ENCODE measurements at places on chromosomes 13 and 19. TPM values are rescaled to one million over a fixed set of nuclear protein-coding genes. Genes with fewer than 3 reads are reported as not detected.

The ADGRE3 gene
- total RNA-seq, result not detected

The KIR2DL3 gene
- total RNA-seq, result not detected

DNA sequence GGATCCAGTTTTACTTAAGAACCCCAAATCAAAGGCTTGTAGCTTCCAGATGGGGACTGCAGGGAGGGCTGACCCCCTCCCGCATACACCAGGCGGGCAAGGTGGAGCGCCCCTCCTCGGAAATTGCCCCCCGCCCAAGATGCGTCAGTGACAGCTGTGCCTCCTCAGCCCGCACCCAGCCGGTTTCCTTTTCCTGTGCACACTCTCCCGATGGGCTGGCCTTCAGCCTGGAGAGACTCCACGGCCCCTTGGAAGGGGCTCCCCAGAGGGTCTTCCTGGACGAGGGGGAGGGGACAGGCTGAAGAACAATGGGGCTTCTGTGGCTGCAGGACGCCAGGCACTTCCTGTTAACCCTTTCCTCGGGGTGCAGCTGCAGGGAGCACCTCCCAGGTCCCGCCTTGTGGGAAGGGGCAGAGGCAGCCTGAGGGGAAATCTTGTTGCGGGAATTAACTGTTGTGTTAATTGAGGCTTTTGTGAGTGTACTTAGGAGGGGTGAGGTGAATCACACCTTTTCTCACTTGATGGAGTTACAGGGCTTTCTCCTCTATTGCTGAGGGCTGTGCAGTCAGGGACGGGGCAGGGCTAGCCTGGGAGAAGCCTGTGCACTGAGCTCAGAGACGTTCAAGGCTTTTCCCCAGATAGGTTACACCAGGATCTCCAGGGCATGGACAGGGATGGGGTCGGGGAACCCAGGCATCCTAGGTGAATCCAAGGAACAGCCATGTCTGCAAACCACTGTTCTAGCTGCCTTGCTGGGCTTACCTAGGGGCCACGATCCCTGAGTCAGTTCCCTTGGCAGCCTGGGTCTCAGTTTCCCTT is 14.3 kb downstream of the IER2 start:
- DNase-seq, result peak; percentile 92

DNA sequence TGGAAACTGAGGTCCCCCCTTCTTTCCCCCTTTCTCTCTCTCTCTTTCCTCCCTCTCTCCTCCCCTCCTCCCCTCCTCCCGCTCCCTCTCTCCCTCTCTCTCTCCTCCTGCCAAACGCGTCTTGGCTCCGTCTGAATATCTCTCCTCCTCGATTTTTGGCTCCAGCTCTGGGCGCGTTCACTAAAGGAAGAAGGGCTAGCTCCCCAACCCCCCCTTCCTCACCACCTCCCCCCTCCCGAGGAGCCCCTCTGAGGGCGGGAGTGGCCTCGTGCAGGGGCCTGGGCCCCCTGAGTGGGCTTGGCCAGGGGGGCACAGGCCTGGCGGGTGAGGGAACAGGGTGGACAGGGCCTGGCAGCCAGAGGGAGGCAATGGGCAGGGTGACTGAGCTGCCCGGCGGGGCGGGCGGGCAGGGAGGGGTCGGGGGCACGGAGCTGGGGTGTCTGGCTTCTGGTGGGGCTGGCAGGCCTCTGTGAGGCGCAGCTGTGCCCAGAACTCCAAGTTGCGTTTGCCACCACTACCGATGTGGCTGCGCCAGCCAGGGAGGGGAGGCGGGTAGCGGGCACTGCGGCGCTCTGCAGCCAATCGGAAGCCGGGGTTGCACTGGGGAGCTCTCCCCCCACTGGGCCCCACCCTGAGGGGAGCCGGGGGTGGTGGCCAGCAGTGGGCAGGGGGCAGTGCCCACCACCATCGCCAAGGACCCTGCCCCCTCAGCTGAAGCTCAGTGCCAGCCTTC is 7.1 kb downstream of the NFIX start:
- no peak for DNase-seq

The SCGB2B2 gene
- 0.72 TPM for total RNA-seq

DNA sequence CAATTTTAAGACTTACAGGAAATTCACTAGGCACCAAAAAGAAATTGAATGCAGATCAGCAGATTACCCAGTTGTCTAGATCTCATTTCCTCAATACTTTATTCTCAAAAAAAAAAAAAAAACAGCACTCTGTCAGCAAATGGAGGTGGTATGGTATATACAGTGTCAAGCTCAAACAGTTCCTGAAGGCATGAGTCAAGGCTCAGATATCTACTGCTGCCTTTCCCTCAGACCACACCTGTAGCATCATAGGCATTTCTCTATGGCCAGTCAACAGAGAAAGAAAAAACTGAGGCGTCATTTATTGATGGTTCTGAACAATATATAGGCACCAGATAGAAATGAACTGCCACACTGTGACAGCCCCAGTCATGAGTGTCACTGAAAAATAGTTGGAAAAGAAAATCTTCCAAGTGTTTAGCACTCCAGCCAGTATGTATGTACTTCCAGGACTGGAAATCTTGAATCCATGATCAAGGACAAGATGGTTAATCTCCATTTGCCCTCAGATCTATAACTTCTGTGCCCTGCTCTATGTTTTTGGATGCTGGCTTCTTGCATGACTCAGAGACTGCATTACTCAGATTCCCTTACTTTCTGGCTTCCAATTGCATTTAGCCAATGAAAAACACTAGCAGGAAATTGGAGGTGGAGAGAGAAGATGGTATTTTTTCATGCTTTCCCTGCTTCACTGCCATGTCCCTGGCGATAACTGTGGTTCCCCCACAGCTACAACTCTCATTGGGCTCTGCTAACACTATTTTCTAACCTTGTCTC is 8.4 kb upstream of the COG3 start:
- no peak for DNase-seq

DNA sequence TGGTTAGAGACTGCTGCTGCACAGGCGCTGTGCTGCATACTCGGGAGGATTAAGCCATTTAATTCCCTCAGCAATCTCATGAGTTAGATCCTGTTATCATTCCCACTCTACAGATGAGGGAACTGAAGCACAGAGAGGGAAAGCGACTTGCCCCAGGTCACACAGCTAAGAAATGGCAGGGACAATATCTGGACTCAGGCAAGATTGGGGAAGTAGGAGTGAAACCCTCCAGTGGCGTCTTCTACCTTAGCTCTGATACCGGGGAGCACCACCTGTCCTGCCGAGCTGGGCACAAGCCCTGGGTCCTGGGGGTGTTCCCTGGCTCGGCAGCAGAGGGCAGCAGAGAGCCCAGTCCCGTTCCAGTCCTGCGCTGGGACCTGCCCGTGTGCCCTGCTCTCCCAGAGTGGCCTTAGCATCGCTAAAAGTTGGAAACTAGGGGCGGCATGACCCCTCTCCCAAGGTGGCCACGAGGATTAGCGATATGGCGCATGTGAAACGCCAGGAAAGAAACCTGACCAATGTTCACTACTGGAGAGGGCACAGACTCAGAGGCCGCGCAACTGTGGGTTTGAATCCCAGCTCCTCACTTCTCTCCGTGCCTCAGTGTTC is 20.5 kb downstream of the CYTH2 start:
- peak; percentile 91 for DNase-seq

- DNase-seq, result no peak
Observed at GRCh38 chr19:37079238-37079637, 1.0 kb downstream of the ZNF420 start.

GRCh38 chr13:62167650-62168172 is 752.1 kb upstream of the PCDH20 start:
- DNase-seq, result no peak

DNA sequence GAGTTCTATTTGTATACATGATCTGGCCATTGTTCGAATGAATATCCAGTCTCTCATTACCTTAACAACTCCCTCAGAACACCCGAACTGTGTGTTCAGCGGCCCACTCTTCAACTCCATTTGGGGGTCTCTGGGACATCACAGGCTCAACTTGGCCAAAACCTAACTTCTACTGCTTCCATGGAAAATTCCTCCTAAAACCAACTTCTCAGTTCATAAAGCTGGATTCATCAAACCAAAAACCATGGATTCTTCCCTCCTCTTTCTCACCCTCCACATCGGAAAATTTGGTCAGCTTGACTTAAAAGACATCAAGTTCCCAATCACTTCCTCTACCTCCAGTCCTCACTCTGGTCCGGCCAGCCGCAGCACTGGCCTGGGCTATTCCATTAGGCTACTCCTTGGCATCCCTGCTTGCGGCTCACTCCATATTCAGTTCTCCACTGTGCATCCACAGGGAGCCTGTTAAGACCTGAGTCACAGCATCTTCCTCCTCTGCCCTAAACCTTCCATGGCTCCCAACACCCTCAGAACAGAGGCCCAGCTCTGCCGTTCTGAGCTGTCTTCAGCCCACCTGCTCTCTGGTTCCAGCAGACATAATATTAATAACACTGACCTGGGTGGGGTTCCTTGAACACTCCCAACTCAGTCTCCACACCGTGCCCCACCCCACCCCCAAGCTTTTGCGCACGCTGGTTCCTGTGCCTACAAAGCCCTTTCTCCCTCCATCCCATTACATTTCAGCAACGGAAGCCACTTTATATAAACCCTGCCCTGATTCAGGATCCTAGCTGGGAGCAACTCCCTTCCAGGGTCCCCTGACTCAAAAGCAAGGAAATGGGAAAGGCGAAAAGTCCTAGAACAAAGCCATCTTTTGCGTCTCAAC is 1.1 kb downstream of the ZNF792 start:
- DNase-seq, result no peak

DNA sequence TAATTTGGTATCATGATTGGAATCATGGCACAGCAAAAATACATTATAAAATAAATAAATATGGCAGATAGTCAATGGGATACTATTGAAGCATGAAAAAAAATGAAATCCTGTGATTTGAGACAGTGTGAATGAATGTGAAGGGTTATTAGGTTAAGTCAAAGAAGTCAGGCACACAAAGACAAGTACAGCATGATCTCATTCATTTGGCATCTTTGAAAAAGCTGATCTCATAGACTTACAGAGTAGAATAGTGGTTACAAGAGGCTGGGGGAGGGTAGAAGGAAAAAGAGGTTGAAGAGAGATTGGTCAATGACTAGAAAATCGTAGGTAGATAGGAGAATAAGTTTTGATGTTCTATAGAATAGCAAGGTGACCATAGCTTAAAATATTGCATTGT is 295.1 kb upstream of the SLITRK5 start:
- DNase-seq, result no peak

- peak; percentile 60 for DNase-seq
Observed at GRCh38 chr13:102900193-102900608, 54.4 kb downstream of the ERCC5 start.

- peak; percentile 18 for DNase-seq
Observed at GRCh38 chr19:32372726-32373517, 27.5 kb downstream of the ZNF507 start.

DNA sequence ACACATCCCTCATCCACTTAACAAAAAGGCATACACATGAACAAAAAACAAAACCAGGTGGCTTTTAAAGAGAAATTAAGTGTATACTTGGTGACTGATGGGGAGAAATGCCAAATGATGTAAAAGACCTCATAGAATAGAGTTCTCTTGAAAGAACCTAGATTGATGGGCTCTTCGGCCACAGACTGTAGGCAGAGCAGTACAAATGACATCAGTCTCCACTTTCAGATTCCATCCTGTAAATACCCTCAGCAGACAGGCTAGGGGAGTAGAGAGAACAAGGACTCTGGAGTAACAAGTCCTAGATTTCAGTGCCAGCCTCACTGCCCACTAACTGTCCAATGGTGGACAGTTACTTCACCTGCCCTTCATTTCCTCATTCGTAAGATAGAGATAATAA is 203.8 kb downstream of the MZT1 start:
- DNase-seq, result no peak

All from Caco-2 (cell line).